ENCODE measurements at places on chromosomes 11 and 22. TPM values are rescaled to one million over a fixed set of nuclear protein-coding genes. Genes with fewer than 3 reads are reported as not detected.

MOGAT2 gene
- not detected for total RNA-seq

OR51B4 gene
- total RNA-seq, result 0.17 TPM

CCDC117 gene
- total RNA-seq, result 12.4 TPM

TEAD1 gene
- 65.0 TPM for total RNA-seq

IL17REL gene
- total RNA-seq, result under 0.01 TPM

MS4A4E gene
- not detected for total RNA-seq

HOATZ gene
- not detected for total RNA-seq

CCDC116 gene
- total RNA-seq, result 0.17 TPM

LRRC74B gene
- total RNA-seq, result not detected

CBX7 gene
- 14.7 TPM for total RNA-seq

SLC22A25 gene
- total RNA-seq, result not detected

CD82 gene
- total RNA-seq, result 114 TPM

GSTT2 gene
- 0.33 TPM for total RNA-seq

OR2AG2 gene
- under 0.01 TPM for total RNA-seq

GGTLC2 gene
- total RNA-seq, result not detected

MRGPRX4 gene
- total RNA-seq, result not detected

ZBTB16 gene
- total RNA-seq, result not detected

OR52A1 gene
- not detected for total RNA-seq

GAB4 gene
- not detected for total RNA-seq

DAGLA gene
- 2.0 TPM for total RNA-seq

HPS4 gene
- total RNA-seq, result 37.7 TPM

FLRT1 gene
- 0.17 TPM for total RNA-seq

CHRM4 gene
- total RNA-seq, result under 0.01 TPM

ZBED4 gene
- 6.3 TPM for total RNA-seq

AGBL2 gene
- total RNA-seq, result 2.1 TPM

GVQW3 gene
- total RNA-seq, result 1.8 TPM

SCGB1A1 gene
- not detected for total RNA-seq

RIBC2 gene
- not detected for total RNA-seq

SCGB2A2 gene
- not detected for total RNA-seq

OR51F2 gene
- not detected for total RNA-seq

GUCY1A2 gene
- total RNA-seq, result 0.50 TPM

CECR2 gene
- total RNA-seq, result under 0.01 TPM

PICK1 gene
- total RNA-seq, result 5.9 TPM

SAA2 gene
- total RNA-seq, result not detected

DENND6B gene
- 2.1 TPM for total RNA-seq

ACRV1 gene
- total RNA-seq, result 0.26 TPM

KDM4D gene
- total RNA-seq, result 0.50 TPM

GAL gene
- total RNA-seq, result 5.4 TPM

MPZL2 gene
- total RNA-seq, result not detected

CSRP3 gene
- not detected for total RNA-seq

WNT7B gene
- under 0.01 TPM for total RNA-seq

KRTAP5-2 gene
- not detected for total RNA-seq

CASP1 gene
- 82.2 TPM for total RNA-seq

CDC42EP2 gene
- total RNA-seq, result 12.3 TPM

GGTLC3 gene
- not detected for total RNA-seq

OR6T1 gene
- not detected for total RNA-seq

DLG2 gene
- 2.1 TPM for total RNA-seq

FGF19 gene
- total RNA-seq, result not detected

CACNA1I gene
- not detected for total RNA-seq

Measured in fibroblast of lung (primary cell).